NCI-H510A treated with DMSO at 0.1 percent for 48 hours (cell line): ENCODE measurements at places on chromosomes 2 and 18.

GRCh38 chr2:33503002-33503401, 26.6 kb downstream of the RASGRP3 start:
- no peak for DNase-seq

DNA sequence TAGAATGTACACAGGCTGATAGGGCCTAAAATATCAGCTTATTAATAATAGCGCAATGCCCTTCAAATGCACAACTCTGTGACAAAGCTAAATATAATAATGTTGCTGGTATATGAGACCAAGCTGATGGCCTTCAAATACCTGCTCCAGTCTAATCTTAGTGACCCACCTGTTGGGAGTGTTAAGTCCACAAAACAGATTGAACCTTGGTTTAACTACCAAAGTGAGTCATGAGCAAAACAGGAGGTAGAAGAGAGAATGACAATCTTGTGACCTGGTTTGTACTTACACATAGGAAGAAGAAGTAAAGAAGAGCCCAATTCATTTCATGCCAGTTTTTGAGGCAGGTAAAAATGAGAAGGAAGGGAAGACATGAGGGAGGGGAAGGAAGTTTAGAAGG, 295.0 kb downstream of the NR4A2 start:
- DNase-seq, result no peak

GRCh38 chr2:132911726-132912724, 242.0 kb upstream of the LYPD1 start:
- DNase-seq, result no peak

DNA sequence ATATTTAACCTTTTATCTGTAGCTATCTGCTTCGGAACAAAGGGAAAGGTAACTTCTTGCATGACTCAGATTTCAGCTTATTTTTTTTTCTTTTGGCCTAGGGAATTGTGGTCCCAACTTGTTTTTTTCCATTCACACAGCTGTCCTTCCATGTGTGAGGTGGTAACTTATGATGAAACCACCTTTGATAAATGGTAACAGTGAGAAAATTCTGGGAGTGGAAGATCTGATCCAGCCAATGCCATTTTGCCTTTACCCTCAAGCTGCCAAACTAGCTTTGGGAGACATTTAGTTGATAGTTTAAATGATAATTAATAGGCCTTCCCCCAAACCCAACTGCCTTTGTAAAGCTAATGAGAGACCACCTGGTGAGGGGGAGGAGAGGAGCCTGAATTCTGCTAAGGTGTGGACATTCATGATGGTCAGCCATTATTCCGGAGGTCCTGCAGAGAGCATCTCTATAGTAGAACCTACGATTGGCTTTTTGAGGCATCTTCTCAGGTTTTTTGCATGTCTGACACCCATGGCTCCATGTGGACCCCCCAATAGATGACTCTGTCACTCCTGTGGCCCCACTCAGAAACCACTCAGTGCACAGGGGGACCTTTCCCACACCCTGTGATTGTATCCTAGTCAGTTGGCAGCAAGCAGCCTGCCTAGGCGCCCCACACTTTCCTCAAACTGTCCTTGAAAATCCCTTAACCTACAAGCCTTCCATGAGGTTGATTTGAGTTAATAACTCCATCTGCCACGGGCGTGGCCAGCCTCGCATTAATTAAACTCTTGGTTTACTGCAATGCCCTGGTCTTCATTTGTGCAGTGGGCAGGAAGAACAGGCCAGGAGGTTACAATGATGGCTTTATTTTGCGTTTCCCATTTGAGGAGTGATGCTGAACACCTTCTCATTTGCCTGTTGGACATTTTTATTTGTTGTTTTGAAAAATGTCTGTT, 263.5 kb upstream of the PXDN start:
- DNase-seq, result no peak

DNA sequence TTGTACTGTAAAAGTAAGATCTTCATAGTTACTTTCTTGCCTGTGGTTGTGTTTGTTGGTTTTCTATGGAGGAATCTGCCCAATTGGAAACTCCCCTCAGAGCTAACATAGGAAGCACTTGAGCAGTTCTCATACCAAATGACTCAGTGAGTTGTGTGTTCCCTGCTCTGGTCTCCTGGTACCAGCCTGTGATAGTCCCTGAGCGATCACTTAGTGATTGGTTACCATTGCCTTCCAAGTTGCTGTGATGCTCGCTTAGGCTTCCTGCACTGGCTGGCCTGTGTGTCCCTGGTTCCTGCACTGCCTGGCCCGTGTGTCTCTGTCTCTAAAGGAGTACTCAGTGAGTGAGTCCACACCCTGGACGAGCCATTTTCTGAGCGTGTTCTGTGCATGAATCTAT, 133.0 kb downstream of the MAP4K4 start:
- no peak for DNase-seq

DNA sequence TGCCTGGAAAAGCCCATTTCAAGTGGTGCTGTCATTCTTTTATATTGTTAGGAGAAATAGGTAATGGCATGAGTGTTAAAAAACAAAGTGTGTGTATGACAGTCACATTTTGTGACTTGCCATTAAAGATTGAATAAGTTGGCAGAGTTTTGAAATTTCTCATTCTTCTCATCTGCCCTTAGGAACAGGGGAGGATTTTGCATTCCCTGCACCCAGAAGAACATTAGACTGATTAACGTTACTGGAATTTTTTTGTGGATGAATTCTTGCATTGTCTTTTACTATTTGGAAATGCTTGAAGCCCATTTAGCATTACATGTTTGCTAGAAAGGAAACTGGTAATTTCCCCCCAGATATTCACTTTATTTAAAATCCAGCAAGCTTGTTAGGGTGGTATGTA, 162.2 kb downstream of the BABAM2 start:
- no peak for DNase-seq

GRCh38 chr2:172921532-172922236, 154.0 kb upstream of the MAP3K20 start:
- no peak for DNase-seq

- DNase-seq, result peak; percentile 100
These were observed 43.4 kb upstream of the SEC11C start for GRCh38 chr18:59096098-59096789.

GRCh38 chr18:30280861-30281470, 761.6 kb downstream of the DSC3 start:
- DNase-seq, result peak; percentile 91

GRCh38 chr2:75458201-75458600, 102.5 kb downstream of the EVA1A start:
- peak; percentile 40 for DNase-seq

- no peak for DNase-seq
These were observed 32.6 kb upstream of the PPP3R1 start for GRCh38 chr2:68284896-68285295.

GRCh38 chr2:43059183-43059897, 167.1 kb downstream of the ZFP36L2 start:
- DNase-seq, result peak; percentile 2

DNA sequence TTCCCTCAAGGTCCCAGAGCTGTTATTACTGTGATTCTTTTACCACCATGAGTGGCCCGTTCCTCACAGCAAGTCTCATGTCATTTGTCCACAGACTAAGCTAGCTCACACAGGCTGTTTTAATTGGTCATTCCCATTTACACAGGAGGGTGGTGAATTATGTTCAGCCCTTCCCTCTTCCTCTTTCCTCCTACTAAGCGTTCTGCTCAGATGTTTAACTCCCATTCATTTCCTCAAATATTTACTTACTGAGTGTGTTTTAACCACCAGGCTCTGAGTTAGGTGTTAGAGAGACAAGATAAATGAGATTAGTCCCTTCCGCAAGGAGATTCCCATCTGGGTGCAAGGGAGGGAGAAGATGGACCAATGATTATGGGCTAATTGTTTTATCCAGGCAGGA, 403.6 kb upstream of the ACVR2A start:
- no peak for DNase-seq

DNA sequence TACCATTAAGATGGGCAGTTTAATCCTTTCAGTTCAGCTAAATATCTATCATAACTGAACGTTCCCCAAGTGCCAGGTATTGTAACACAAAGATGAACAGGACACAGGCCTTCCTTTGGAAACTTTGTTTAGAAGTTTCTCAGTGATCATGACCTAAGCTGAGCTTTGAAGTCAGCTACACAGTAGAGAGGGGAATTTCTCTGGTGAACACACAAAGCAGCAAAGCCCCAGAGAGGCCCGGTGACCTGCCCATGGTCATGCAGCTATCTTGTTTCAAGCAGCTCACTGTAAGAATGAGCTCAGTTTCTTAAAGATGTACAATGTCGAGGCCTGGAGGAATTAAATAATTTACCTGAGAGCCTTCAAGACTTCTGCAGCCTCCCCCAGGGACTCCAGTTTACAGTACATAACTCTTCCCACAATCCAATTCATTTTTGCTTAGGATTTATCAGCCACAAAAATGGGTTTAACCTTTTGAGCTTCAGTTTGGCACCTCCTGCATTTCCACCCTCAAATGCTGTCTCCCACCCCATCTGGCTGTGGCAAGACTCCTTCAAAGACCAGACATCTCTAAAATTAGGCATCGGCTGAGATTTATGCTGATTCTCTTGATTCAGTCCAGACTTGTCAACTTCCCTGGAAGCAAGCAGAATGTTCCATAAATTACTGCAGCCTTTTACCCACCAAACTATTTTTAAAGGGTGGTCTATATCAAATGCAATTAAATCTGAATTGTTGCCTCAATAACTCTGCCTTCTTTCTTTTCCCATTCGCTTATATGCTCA, 325.6 kb downstream of the TXNL1 start:
- DNase-seq, result no peak

DNA sequence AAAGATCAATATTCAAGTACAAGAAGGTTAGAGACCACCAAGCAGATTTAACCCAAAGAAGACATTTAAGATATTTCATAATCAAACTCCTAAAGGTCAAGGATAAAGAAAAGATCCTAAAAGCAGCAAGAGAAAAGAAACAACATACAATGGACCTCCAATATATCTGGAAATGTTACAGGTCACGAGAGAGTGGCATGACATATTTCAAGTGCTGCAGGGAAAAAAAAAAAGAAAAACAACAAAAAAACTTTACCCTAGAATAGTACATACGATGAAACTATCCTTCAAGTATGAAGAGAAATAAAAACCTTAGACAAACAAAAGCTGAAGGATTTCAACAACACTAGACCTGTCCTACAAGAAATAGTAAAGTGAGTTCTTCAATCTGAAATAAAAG, 91.5 kb upstream of the CD226 start:
- DNase-seq, result no peak

DNA sequence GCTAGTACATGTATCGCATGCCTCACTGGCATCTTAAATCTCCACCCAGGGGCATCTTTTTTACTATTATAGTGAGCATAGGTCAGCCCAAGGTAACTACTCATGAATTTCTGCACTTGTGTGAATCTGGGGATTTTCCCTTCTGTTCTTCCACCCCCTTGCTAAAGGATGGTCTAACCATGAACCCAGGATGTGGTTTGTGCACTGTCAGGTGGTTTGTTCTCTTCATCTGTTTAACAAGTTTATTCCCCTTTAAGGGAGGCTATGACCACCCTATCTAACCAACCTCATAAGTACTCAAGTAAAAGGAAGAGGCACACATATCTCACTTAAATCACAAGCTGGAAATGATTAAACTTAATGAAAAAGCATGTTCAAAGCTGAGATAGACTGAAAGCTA, 243.0 kb downstream of the RPRM start:
- DNase-seq, result no peak

DNA sequence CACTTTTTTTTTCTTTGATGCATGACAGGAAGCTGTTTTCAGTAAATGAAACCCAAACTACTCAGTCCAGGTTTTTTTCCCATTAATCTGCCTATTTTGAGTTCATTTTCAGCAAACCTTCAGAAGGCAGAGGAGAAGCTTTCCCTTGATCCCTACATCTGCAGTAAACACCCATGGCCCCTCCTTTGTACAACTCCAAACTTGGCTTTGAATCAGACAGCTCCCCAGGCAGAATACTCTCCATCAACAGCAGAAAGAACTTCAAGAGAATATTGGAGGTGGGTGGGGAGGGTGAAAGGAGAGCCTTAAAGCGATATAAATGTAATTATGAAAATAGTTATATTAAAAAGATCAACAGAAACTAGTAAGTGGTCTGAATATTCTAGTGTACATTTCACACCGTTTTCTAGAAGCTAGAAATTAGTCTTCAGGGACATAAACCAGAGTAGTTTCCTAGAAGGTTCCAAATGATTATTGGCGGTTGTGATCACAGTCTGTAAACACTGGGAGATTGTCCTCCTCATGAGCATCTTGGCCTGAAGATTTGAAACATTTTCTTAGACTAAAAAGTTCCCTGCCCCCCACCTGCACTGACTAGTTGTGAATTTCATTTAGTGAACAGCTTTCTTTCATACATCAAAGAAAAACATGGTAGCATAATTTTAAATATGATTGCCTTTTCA, 75.1 kb upstream of the STK39 start:
- DNase-seq, result no peak

DNA sequence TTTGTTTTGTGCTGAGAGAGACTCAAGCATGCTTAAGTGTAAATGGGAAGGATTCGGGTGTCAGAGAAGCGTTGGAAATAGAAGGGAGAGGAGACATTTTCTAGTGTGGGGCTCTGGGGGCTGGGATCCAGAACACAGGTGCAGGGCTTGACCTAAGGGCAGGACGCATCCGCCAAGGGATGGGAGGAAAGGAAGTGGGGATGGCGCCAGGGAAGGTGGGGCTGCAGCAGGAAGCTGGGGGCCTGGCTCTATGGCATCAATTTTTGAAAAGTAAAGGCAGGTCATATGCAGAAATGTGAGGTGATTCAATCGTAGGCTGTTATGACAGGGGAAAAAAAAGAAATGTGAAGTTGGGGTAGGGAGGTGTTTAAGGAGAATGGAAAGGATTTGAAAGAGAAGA, 143.2 kb upstream of the SERTAD2 start:
- DNase-seq, result no peak

- no peak for DNase-seq
These were observed 9.6 kb downstream of the IMMT start for GRCh38 chr2:86185517-86186212.

GRCh38 chr2:134401789-134402188, 147.9 kb downstream of the MGAT5 start:
- no peak for DNase-seq

- DNase-seq, result no peak
These were observed 118.9 kb upstream of the HNMT start for GRCh38 chr2:137845422-137845821.

DNA sequence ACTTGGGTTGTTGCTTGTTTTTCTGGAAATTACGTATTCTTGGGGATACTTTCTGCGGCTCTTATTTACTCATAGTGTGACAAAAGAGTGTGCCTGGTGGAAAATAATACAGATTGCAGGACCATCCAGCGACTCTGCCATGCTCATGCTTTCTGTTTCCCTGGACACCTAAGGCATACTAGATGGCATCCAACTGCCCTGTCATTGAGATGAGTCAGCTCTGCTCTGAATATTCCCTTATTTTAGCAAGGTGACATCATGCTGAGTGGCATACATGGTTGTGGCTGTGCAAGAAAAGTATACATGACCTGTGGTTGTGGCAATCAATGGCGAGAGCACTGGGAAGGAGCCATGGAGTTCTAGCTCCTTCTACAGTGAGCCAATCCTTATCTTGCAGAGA, 471.0 kb downstream of the TMEM182 start:
- DNase-seq, result no peak

DNA sequence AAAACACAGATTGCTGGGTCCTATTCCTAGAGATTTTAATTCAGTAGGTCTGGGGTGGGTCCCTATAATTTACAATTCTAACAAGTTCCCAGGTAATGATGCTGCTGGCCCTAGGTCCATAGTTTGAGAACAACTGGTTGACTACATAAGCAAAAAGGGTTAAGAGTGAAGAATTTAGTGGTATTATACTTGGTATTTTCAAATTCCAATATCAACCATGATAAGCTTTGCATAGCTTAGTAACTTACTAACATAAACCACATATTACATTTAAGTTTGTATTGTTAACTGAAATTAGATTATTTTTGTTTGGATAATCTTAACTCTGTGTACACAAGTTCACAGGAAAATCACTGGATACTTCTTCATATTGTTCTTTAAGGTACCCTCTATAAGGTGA, 862.9 kb upstream of the ACVR2A start:
- no peak for DNase-seq

GRCh38 chr2:23532391-23533337, 147.7 kb downstream of the KLHL29 start:
- DNase-seq, result no peak
